Forelimb muscle (tissue), 1 donor: ENCODE measurements at places on chromosomes 3 and 15. TPM values are rescaled to one million over a fixed set of nuclear protein-coding genes. Genes with fewer than 3 reads are reported as not detected.

GRCh38 chr15:99421172-99421656 lies 144.6 kb upstream of the MEF2A start:
- DNase-seq = no peak

- DNase-seq = no peak
These were observed 26.4 kb upstream of the LAMP3 start for GRCh38 chr3:183188895-183189462.

DNA sequence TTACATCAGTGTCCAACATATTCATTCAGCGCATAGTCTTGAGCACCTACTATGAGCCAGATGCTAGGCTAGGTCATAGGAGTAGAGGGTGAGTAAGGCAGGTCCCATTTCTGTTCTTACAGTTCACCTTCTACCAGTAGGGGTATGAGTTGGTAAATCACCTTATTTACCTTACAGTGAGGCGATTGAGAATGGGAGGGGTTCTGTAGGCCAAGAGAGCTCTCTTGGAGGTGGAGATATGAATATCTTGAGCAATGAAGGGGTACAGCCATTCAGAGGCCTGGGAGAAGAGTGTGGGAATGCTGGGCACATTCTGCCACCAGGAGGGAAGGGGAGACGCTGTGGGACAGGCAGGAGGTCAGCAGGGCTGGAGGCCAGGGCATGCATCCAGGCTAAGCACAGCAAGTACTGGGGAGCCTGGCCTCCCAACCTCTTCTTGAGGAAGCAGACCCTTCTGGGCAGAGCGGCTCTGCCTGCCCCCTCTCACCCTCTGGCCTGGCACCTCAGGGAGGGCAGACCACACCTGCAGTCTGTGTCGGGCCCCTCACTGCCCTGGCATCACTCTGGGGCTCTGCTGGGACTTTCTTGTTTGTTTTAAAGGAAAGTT lies 123.4 kb downstream of the EEFSEC start:
- DNase-seq = no peak

GRCh38 chr3:122619040-122619439 lies 41.6 kb downstream of the PARP15 start:
- no peak for DNase-seq

Gene CHRNA3
- polyA plus RNA-seq = 0.29 TPM

- DNase-seq = no peak
These were observed 51.9 kb upstream of the SNRPA1 start for GRCh38 chr15:101346928-101347327.

Gene MRPL46
- 22.2 TPM for polyA plus RNA-seq

Gene CASR
- polyA plus RNA-seq = not detected

Gene A4GNT
- polyA plus RNA-seq = not detected

DNA sequence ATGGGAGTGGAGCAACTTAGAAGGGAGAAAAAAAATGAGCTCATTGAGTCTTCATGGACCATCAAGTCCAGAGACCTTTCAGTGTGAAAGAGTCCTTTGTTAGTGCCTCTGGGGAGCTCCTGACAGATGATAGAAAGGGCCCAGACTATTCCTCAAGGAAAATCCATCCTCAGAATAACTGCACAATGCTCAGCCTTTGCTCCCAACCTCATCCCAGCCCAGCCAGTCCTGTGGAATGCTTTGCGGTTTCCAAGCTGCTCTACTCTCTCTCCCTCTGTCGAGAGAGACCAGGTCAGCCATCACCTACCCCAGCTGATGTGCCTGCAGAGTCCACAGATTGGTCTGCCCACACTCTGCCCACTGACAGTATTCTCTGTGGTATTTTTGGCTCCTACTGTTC lies 406.2 kb downstream of the MFSD1 start:
- no peak for DNase-seq

- peak; percentile 41 for DNase-seq
These were observed 102.2 kb upstream of the LPP start for GRCh38 chr3:188051801-188052168.

Gene NR2E3
- polyA plus RNA-seq = 7.4 TPM

- DNase-seq = peak; percentile 73
These were observed at the start of gene BCHE for GRCh38 chr3:165837058-165837525. Gene BCHE, minus strand, starts transcription at chr3:165837423. Its CDS starts 6,390 bp downstream, at chr3:165831033.

Gene RBM5
- polyA plus RNA-seq = 171 TPM

Gene IL17RE
- 1.8 TPM for polyA plus RNA-seq
